ENCODE measurements at places on chromosomes 7 and 10.

GRCh38 chr7:330511-331230 lies 40.7 kb downstream of the FOXL3 start:
- DNase-seq, result no peak

DNA sequence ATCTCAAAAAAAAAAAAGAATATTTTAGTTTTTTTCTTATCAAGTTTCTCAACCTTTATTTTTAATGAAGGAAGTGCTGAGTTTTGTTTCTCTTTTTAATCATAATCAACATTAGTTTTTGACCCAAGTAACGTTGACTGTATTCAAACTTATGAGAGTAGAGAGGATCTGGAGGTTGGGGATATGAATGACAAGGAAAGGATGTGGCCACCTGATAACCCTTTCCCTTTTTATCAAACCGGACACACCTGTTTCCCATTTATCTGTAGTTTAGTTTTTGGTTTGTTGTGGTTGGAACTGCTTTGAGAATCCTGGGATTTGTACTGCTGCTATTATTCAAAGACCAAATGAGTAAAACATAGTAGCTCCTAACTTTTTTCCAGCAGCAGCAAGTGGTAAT lies 38.6 kb downstream of the HACD1 start:
- no peak for DNase-seq

DNA sequence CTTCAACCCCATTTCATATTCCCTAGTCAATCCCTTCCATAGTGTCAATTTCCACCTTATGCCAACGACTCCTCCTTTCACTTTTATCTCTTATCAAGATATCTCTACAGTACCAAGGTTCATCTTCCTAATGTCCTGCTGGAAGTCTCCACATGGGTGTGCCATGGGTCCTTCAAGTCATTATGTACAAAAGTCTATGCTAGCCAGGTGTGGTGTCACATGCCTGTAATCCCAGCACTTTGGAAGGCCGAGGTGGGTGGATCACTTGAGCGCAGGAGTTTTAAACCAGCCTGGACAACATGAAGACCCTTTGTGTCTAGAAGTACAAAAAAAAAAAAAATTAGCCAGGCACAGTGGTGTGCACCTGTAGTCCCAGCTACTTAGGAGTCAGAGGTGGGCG lies 47.6 kb downstream of the PRTFDC1 start:
- DNase-seq, result no peak

DNA sequence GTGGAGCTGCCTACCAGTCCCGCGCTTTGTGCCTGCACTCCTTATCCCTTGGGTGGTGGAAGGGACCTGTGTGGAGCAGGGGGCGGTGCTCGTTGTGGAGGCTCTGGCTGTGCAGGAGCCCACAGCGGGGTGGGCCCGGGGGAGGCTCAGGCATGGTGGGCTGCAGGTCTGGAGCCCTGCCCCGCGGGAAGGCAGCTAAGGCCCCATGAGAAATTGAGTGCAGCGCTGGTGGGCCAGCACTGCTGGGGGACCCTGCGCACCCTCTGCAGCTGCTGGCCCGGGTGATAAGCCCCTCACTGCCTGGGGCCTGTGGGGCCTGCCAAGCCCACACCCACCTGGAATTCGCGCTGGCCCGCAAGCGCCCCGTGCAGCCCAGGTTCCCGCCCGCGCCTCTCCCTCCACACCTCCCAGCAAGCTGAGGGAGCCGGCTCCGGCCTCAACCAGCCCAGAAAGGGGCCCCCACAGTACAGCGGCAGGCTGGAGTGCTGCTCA lies 859.6 kb upstream of the KCND2 start:
- no peak for DNase-seq

DNA sequence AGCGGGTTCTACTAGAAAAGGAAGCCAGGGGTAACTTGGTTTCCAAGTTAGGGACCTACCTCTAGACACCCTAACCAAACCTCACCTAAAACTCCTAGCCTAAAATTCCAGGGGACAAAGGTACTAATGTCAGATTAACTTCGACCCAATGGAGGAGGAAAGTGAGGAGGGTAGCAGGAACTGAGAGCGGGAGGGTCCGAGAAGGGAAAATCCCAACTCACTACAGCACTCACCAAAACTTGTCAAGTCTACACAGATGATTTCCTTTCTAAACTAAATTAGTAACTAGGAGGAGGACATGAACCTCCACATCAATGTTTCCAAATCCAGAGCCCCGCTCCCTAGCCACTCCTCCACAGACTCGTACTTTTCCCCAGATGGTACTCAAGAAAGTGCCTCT lies 22.6 kb downstream of the CHCHD3 start:
- no peak for DNase-seq

DNA sequence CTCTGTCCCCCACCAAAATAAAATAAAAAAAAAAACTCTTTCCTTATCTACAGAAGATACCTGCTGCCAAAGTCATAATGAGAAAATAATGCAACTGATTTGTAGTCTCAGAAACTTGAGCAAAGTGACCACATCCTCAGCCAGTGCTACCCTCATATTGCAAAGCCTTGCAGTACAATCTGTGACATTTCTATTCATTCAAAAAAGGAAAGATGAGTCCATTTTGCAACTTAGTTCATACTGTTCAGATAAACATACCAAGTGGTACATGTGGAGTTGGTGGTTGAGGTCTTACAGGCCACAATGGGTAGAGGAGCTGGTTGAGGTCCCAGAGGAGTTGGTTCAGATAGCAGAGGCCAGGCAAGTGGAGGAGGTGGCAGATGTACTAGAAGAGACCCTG lies 6.5 kb upstream of the EIF5AL1 start:
- no peak for DNase-seq

DNA sequence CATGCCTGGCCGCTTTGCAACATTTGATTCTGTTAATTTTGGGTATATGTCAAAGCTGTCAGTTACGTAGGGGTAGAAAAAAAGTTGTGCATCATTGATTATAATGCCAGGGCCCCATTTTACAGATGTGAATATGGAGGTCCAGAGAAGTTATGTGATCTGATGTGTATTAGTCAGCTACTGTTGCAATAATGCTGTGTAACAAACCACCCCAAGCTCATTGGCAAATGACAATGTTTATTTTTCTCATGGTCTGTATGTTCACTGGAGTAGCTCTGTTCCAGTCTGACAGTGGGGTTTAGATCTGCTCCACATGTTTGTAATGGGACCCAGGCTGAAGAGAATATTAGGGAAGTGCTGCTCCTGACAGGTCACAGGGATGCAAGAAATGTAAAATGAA lies 19.2 kb downstream of the TBXAS1 start:
- no peak for DNase-seq

- no peak for DNase-seq
Measured at GRCh38 chr7:128074736-128075135, 43.5 kb upstream of the LRRC4 start.

DNA sequence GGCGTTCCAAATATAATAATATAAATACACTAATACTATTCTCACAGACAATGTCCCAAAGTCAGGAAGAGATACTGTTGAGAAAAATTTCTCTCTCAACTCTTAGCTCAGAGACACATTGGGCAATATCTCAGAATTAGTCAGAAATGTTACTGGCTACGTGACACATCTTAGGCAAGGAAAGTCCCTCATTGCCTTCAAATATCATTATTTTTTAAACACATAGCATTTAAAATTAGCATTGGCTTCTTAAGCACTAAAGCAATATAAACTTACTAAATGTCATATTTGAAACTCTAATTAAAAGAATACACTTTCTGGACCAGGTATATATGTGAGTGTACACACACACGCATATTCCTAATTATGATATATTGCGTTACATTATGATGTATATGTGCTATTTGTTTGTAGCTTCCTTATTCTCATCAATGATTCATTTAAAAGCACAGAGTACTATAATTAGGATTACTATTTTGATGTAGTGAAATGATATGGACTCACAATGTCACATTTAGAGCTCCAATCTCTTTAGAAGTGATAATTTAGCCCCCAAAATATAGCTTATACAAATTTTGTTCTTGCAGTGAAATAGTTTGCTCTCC lies 255.8 kb downstream of the TWIST1 start:
- DNase-seq, result no peak

DNA sequence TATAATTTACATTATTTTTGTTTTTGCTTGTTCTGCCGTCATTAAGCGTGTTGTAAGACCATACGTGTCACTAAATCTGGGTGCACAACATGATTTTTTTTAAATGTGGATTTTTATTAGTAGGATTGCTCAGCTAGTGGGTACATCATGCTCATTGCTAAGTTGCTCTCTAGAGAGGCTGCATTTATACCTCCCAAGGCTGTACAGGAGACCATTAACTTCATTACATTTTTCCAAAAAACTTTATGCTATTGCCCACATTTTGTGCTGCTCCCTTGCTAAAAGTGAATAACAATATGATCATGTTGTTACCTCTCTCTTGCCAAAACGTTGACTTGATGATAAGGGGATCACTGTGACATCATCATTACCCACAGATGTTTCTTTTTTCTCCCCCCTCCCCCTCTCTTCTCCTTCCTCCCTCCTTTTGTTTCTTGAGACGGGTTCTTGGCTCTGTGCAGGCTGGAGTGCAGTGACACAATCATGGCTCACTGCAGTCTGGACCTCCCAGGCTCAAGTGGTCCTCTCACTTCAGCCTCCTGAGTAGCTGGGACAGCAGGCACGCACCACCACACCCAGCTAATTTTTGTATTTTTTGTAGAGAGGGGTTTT lies 65.1 kb downstream of the BMPR1A start:
- no peak for DNase-seq
